ENCODE measurements at places on chromosomes 3 and 15.

DNA sequence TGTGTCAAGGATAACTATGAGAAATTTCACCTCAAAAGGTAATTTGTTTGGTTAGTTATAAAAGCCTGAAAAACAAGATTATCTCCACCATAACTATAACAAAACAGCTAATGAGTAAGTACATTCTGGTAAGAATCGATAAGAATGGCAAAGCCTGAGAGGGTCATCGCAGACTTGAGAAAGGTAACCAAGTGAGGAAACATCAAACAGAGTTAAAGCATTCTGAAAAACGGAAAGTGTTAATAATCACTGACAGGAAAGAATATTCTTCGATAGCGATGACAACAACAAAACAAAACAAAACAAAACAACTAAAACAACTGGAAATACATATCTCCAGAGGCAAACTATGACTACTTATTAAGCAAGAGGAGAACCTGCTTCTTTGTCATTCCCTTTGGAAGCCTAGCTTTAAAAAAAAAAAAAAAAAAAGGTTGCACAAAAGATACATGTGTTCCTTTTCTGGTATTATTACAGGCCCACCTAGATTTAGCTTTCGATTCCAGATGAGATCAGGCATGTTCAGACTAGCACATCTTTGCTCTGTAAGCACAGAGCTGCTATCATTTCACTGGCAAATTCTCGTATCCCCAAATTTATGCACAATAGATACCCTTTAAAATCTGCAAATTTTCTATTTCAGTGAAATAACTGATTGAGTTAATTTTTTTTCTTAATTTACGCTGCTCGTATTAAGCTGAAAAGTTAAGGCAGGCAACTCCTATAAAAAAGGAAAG is 155.6 kb downstream of the TIGIT start:
- DNase-seq = no peak

- DNase-seq = no peak
These were observed 1.7 kb downstream of the MRAS start for GRCh38 chr3:138349926-138350665.

- DNase-seq = peak; percentile 58
These were observed 90.6 kb downstream of the POLR2M start for GRCh38 chr15:57797110-57797509.

DNA sequence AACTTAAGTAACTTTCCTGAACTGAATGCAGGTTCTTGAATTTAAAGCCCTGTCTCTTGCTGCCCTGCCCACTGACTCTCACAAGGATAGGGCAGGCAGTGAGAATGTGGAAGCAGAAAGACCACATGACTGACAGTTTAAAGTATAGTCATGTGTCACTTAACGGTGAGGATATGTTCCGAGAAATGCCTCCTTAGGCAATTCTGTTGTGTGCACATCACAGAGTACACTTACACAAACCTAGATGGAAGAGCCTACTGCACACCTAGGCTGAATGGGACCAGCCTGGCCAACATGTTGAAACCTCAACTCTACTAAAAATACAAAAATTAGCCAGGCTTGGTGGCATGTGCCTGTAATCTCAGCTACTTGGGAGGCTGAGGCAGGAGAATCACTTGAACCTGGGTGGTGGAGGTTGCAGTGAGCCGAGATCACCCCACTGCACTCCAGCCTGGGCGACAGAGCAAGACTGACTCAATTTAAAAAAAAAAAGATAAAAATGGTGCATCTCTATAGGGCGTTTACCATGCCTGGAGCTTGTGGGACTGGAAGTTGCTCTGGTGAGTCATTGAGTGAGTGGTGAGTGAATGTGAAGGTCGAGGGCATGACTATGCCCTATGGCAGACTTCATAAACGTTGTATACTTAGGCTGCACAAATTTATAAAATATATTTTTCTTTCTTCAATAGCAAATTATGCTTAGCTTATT is 18.9 kb upstream of the COPG1 start:
- DNase-seq = no peak

GRCh38 chr15:83970295-83970890 is 265.2 kb upstream of the GOLGA6L4 start:
- peak; percentile 75 for DNase-seq

GRCh38 chr3:12797124-12797891 is 828 bp downstream of the CAND2 start:
- DNase-seq = no peak
